Breast epithelium (tissue), 4 donors: ENCODE measurements at places on chromosomes 2 and 18. TPM values are rescaled to one million over a fixed set of nuclear protein-coding genes. Genes with fewer than 3 reads are reported as not detected.

DNA sequence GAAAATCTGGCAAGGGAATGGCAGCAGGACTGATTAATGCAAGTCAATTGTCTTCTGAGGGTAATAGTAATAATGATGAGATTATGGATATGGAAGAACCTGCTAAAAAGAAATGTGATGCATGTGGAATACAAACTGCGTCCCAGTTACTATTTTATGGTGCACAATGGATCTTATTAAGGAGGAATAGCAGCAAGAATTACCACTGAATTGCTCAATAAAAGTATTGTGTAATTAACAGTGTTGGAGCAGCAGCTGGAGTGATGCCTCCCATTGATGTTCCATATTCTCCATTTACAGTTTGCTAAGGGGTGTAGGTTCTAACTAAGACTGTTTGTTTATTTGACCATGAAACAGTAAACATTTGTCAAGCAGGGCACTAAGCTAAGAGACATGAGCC, 167.9 kb downstream of the HRH4 start:
- DNase-seq: no peak

COBLL1 gene
- total RNA-seq: 75.8 TPM

- no peak for DNase-seq
Observed at GRCh38 chr2:121480826-121481225, 49.9 kb upstream of the RNU4ATAC start.

CHMP1B gene
- total RNA-seq: 44.8 TPM

DNA sequence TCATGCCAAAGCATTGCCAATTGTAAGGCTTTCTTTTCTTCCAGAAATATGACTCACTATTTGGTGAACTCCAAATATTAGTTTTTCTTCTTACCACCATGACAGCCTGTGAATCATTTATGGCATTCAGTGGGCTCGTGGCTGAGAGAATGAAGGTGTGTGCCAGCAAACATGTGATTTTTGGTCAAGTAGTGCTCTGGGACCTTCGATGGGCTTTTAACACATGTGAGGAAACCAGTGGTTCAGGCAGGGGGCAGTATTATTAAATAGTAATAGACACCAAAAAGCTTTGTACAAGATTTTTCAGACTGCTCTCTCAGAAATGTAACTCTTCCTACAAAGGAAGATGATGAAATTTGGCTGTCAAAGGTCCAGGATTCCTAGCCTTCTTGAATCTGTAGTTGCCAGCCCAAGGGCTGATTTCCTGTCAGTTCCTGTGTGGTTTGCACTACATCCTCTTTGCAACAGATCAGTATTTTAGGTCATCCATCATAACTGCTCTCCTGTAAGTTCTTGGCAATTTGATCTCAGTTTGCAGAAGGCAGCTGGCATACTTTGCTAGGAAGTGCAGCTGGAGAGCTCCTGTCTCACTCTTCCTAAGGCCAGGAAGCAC, 64.3 kb downstream of the BABAM2 start:
- no peak for DNase-seq
